ENCODE measurements at places on chromosomes 7 and 10.

- no peak for DNase-seq
Measured at GRCh38 chr7:155787171-155787851, 25.0 kb downstream of the SHH start.

GRCh38 chr7:47710201-47710935 is 128.5 kb upstream of the TNS3 start:
- no peak for DNase-seq

DNA sequence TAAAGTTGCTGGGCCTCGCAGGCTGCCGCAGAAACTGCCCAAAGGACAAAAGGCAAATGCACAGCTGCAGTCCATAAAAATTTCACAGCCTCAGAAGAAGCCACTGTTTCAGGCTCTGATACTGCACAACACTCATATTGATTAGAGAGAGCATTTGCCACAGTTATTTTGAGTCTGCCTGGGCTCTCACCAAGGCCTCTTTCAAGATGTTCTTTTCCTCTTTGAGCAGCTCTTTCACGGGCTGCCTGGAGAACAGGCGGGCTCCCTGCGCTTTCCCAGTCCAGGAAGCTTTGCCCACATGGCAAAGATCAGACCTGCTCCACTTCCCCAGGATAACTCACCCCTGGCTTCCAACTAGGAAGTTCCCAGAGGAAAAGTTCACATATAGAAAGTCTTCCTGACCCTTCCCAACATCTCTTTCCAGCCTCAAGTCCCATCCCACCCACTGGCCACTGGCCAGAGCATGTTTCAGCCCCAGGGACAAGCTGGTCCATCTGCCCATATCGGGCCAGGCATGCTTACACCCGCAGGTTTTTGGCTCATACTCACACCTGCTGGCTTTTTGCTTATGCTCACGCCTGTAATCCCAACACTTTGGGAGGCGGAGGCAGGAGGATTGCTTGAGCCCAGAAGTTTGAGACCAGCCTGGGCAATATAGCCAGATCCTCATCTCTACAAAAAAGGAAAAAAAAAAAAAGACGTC is 3.3 kb downstream of the SLIT1 start:
- DNase-seq: no peak

GRCh38 chr7:150389532-150389816 is 10.3 kb downstream of the ZNF775 start:
- DNase-seq: no peak

DNA sequence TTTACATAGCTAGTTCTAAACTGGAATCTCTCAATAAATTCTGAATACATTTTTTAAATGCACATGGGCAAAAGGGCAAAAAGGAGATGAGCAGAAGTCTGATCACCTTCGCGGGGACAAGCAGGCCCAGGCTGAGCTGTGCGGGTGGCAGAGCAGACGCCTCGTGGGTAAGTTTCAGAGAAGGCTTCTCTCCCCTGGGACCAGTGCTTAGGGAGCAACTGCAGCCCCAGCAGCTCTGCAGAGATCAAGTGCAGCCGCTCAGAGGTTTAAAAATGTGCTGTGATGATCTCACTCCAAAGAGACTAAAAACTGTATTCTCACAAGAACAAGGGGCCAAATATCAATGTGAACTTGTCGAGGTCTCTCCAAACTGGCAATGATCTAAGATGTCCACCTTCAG is 264.3 kb upstream of the RNF32 start:
- no peak for DNase-seq

DNA sequence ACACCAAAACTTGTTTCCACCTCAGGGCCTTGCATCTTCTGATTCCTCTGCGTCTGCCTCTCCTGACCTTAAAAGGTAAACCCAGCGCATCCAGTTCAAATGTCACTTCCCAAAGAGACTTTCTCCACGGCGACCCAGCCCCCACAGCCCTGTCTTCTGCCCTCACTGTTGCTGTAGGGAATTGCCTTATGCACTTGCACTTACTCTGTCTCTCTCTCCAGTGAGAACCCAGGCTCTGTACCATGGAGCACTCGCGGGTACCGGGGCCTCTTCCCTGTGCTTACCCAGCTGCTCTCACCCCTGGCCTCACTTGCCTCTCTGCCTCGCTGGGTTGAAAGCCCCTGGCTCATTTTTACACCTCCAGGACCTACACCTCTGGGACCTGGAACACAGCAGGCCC is 48.4 kb downstream of the AOC1 start:
- DNase-seq: no peak

DNA sequence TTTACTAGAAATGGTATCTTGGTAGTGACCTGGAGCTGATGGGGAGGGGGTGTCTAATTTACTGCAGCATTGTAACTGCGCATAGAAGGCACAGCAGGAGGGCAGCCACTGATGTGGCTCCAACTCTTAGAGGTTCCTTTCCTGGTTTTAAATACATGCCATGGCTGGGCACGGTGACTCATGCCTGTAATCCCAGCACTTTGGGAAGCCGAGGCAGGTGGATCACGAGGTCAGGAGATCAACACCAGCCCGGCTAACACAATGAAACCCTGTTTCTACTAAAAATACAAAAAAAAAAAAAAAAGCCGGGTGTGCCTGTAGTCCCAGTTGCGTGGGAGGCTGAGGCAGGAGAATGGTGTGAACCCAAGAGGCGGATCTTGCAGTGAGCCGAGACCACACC is 19.2 kb upstream of the SEC61G start:
- DNase-seq: no peak

GRCh38 chr10:52194716-52195115 is 119.4 kb upstream of the DKK1 start:
- no peak for DNase-seq

DNA sequence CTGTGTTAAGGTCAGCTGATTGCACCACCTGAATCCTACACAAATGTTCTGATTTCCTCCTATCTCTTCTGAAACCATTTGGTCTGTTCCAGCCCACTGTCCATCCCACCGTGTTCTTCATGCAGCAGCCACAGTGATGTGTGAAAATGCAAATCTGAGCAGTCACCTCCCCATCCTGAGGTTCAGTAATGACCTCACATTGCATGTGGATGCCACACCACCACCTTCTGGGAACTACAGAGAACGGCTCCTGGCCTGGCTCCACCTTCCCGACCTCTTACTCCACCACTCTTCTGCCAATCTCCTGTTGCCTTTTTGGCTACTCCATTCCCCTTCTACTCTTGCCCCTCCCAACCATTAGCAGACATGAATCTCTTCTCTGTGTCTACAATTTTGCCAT is 244.4 kb downstream of the TNS3 start:
- DNase-seq: no peak

DNA sequence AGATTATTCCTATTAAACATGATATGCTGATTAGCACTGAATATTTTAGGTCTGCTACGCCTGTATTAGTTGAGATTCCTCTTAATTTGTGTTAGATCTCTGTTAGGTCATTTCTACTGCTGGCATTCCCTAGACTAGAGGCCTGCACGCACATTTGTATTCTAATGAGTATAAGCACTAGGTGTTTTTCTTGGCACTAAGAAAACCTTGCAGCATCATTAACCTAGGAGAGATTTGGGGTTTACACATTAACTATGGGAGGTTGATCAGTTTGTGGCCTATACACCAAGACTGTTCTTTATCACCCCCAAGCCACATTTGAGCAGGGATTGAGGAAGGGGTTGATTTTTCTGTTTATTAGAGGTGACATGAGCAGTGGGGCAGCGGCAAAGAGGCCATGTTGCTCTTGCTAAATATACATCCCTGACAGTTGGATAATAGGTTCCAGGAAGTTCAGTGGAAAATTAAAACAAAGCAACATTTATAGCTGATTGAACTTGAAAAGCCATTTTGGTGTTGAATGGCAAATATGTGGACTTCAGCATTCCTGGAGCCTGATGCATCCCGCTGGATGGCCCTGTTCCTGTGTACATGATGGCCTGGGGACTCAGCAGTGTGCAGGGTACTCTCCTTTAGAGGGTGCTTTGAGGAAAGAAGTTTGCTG is 65.2 kb downstream of the GBF1 start:
- no peak for DNase-seq

DNA sequence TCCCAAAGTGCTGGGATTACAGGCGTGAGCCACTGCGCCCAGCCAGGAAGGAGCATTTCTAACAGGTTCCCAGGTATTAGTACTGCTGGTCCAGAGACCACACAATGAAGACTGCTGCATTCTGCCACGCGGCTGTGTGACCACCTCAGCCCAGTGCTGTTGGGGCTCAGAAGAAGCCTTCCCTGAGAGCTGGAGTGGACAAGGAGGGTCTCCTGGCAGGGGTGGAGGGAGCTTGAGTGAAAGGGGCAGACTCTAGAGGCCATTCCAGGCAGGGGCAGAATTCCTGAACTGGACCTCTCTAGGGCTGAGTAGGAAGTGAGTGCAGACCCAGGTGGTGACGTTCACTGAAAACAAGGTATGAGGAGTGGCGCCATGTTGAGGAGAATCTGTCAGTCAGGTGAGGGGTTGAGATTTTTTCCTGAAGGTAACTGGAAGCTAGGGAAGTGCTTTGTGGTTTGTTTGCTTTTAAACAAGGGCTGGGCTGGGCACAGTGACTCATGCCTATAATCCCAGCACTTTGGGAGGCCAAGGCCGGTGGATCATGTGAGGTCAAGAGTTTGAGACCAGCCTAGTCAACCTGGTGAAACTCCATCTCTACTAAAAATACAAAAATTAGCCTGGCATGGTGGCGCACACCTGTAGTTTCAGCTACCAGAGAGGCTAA is 67.6 kb downstream of the TACC2 start:
- no peak for DNase-seq

GRCh38 chr7:75986147-75986781 is 8.1 kb downstream of the TMEM120A start:
- no peak for DNase-seq

DNA sequence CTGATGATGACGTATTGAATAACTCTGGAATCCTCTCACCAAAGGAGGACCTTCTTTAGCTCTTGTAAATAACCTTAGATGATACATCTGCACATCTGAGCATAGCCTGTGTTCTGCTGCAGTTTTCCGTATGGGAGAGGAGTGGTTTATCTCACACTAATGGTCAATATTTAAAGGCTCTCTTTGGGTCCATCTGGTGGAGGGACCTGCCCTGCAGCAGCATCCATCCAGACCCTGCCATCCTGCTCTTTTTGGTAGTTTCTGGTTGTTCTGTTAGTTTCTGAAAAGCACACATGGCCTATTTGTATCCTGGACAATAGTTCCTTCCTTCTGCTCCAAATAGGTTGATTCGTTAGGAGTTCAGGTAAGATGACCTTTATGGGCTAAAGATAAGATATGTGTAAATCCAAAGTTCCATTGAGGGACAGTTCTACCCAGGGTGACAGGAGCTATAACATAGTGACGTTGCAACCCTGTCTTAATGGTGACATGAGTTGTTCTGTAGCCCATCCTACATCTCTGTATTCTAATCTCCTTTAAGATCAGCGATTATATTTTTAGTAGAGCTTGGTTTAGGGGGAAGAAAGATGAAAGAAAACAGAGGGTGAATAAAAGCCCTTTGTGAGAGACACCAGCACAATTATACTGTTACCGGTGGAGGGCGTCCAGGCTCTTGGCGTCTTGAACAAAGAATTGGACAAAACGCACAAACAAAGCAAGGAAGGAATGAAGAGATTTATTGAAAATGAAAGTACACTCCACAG is 60.0 kb upstream of the KLF14 start:
- DNase-seq: no peak

DNA sequence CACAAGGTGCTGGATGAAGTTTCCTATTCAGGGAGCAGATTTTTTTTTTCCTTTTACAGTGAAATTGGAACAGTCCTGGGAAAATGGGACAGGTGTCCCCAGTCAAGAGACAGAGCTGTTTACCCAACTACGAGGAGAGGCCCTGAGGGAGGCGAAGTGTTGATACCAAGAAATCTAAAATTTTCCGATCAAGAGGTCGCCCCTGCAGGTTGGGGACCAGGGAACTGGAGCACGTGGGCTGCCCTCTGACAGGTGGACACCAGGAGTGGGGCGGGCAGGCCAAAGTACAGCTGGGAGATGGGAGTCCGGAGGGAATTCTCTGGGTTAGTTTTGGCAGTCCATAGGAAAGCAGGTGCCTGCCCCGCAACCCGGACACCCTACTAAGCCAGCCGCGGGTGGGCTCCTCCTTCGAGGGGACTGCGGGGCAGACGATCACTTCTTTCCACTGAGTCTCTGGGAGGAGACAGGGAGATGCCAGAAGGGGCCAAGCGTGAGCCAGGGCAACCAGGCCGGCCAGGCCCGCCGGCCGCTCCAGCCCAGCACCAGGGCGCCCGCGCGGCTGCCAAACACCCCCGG is 965 bp upstream of the CAMK1D start:
- DNase-seq: no peak

DNA sequence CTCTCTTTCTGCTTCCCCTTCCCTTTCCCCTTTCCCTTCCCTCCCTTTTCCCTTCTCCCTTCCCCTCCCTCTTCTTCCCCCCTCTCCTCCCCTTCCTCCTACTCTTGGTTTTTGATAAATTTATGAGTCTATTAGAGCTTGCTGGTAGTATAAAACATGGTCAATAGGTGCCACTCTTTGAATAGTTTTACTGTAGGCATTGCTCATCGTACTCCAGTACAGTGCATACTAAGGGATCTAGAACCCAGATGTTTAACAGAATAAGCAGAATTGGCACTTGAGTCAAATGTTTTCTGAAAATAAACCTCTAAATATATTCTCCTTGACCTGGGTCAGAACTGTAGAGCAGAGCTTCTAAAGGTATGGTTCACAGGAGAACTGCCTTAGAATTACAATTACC is 126.7 kb downstream of the SORCS3 start:
- DNase-seq: no peak

DNA sequence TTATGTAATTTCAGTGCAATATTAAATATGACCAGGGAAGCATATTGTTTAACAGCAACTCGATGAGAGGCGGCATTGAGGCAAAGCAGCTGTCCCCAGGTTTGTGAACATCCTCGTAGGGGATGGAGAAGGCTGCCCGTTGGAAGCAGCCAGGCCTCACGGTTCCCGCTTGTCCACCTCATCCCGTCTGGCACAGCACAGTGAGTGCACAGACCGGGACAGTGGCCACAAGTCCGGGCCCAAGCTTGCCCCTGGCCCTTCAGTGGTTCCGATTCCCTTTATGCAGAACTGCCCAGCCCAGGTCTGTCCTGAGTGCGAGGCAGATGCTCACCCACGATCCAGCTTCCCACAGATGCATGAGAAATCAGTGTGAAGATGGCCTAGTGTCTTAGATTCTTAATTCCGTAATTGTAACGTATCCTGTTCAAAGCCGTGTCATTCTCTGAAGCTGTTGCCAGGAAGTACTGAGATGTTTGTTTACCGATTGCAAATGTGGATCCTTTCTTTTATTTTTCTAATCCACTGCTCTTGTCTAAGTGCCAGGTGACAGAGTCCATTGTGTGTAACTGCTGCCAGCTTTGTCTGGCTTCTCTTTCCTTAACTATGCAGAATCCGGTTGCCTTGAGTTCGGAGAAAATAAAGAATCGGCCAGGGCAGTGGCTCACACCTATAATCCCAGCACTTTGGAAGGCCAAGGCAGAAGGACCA is 35.5 kb downstream of the PFKP start:
- no peak for DNase-seq

DNA sequence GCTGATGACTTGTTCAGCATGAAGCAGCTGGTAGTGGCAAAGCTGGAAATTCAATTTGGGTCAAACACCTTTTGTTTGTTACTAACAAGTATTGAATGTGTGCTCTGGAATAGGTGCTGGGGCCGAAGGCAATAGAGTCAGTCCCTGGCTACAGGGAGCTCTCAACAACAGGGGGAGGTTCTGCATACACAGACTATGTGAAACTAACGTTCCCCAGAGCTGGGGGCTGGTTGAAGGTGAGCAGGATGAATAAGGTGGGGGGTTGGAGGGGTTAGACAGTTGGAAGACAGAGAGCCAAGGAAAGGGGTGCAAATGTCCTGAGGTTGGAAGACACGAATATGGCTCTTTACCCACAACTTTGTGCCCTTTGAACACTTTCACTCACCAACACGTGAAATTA is 84.1 kb upstream of the PLPP4 start:
- no peak for DNase-seq
